Upper lobe of left lung (tissue), 6 donors: ENCODE measurements at places on chromosomes 12 and 14. TPM values are rescaled to one million over a fixed set of nuclear protein-coding genes. Genes with fewer than 3 reads are reported as not detected.

The SLC6A12 gene
- total RNA-seq: 9.2 TPM

The PALS1 gene
- 12.3 TPM for total RNA-seq

The SLCO1B3 gene
- 0.13 TPM for total RNA-seq

The TSPAN11 gene
- 2.7 TPM for total RNA-seq
